HepG2 (cell line): ENCODE measurements at places on chromosomes 7 and 10. TPM values are rescaled to one million over a fixed set of nuclear protein-coding genes. Genes with fewer than 3 reads are reported as not detected.

The CAMK2G gene
- 13.0 and 15.9 TPM in 2 replicates for total RNA-seq

The SLC18A3 gene
- not detected in 2 replicates for total RNA-seq

The FOXK1 gene
- 8.8 and 9.7 TPM in 2 replicates for total RNA-seq

The C7orf33 gene
- total RNA-seq: not detected in 2 replicates

The ICA1 gene
- total RNA-seq: 0.29 TPM in 1 of 2 replicates, not detected in the other

The PRR15 gene
- 6.2 and 7.8 TPM in 2 replicates for total RNA-seq

The SMARCD3 gene
- 0.53 and 0.62 TPM in 2 replicates for total RNA-seq

The PRF1 gene
- total RNA-seq: 0.32 and 1.00 TPM in 2 replicates

The CYP3A5 gene
- total RNA-seq: 1.7 and 5.7 TPM in 2 replicates

The CPA2 gene
- total RNA-seq: not detected in 2 replicates

The WNT2 gene
- not detected in 2 replicates for total RNA-seq

The CDH23 gene
- not detected in 2 replicates for total RNA-seq

The ATRNL1 gene
- total RNA-seq: 0.04 TPM in 1 of 2 replicates, not detected in the other

The GNAT3 gene
- not detected in 2 replicates for total RNA-seq

The MYL10 gene
- not detected in 2 replicates for total RNA-seq

The FGFR2 gene
- total RNA-seq: 1.4 and 2.6 TPM in 2 replicates

The TRIM73 gene
- 4.5 and 5.7 TPM in 2 replicates for total RNA-seq

The SFTPA1 gene
- total RNA-seq: not detected in 2 replicates

The WASHC2C gene
- total RNA-seq: 19.1 and 20.8 TPM in 2 replicates

The RAB19 gene
- total RNA-seq: 0.31 and 0.36 TPM in 2 replicates

The UCMA gene
- not detected in 2 replicates for total RNA-seq
